ENCODE measurements at places on chromosomes 7 and 10.

DNA sequence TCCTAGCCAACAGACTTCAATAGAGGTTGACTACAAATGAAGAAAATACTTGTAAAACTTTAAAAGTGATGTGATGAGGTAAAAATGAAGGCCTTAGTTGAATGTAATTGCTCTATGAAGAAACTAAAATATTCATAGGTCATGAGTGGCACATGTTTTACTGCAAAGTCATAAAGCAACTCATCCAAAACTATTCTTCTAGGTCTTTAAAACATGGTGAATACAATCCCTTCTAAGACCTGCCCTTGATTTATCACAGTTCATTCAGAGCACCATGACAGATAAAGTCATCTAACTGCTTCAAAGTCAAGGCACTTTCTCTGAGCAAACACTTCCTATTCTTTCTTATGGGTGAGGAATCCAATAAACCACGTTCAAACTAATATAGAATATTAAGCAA is 713.5 kb downstream of the SORCS1 start:
- DNase-seq: no peak

GRCh38 chr10:81219758-81220157 is 655.2 kb upstream of the NRG3 start:
- no peak for DNase-seq

- no peak for DNase-seq
These were observed 442.5 kb downstream of the KCNMA1 start for GRCh38 chr10:77195101-77195500.

DNA sequence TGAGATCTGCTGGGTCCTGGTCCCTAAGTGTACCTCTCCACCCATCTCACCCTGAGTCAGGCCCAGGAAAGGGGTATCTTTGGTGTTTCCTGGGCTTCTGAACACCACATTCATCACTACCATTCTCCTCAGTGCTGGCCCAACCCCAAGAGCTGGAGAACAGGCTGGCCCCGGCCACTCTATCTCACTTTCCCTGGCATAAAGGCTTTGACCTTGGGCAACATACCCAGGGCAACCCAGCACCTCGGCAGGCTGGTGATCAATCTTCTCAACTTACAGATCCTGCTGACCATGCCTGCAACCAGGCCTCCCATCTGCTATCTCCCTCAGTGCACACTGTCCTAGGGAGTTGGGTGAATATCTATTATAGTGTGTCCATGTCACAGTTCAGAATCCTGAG is 2.1 kb downstream of the VSIR start:
- no peak for DNase-seq

DNA sequence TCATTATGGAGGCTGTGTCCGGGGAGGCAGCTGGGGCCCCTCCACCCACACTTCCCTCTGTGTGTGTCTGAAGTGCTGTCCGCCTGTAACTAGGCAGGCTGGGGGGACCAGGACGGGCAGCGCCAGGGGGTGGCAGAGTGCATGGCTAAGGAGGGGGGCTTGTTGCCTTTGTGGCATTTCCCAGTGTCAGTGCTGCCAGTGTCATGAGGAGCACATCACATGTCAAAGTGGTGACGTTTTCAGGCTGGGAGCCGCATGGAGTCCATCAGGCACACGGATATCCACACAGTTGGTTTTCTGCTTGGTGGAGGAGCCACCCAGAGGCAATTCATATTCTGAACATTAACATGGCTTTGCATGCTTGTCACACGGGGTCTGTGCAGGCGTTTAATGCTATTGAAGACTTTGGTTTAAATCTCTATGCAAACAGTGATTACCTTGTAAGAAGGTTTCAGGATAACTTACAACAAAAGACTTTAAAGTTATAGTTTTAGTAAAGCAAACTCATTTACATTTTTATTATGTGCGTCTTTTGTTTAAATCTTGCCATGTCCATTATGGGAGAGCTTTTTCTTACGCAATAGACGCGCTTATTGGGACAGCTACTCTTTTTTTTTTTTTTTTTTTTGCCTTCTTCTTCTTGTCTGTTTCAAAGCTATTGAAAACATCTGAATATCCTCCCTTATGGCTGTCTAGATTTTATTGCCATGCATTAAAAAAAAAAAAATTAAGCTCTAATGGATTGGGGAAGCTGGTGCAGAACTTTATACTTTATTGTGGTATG is 52.9 kb downstream of the C10orf67 start:
- DNase-seq: no peak

DNA sequence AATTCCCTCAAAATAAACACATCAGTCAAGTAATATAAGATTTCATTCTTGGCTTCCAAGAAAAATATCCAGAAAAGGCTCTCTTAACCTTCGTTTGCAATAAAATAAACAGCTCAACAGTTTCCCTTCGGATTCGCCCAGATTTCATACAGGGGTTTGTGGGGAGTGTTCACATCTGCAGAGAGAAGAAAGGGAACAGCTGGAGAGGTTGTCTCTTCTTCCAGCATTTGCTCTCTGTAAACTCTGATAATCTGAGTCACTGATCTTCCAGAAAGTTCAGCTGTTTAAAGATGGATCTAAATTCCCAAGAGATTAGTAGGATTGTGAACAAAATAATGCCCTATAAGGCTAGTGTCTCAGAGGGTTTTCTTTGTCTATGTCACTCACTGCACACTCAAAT is 277.9 kb downstream of the HPSE2 start:
- no peak for DNase-seq

- no peak for DNase-seq
These were observed 52.1 kb downstream of the ADRB1 start for GRCh38 chr10:114095559-114096337.

DNA sequence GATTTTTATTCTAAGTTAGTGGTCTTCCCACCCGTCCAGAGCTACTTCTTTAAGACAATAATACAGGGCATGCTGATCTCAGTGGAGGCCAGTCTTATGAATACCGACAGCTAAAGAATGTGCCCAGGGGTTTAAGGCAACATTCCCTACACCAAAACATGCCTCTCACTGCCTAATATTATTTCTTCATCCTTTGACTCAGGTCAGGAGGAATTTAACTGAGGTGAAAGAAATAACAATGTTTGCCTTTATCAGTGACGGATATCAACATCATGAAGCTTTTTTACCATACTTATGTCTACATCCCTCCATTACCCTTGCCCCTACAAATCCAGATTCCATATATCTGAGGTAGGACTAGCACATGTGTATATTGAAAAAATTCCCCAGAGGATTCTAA is 33.3 kb upstream of the TES start:
- no peak for DNase-seq

DNA sequence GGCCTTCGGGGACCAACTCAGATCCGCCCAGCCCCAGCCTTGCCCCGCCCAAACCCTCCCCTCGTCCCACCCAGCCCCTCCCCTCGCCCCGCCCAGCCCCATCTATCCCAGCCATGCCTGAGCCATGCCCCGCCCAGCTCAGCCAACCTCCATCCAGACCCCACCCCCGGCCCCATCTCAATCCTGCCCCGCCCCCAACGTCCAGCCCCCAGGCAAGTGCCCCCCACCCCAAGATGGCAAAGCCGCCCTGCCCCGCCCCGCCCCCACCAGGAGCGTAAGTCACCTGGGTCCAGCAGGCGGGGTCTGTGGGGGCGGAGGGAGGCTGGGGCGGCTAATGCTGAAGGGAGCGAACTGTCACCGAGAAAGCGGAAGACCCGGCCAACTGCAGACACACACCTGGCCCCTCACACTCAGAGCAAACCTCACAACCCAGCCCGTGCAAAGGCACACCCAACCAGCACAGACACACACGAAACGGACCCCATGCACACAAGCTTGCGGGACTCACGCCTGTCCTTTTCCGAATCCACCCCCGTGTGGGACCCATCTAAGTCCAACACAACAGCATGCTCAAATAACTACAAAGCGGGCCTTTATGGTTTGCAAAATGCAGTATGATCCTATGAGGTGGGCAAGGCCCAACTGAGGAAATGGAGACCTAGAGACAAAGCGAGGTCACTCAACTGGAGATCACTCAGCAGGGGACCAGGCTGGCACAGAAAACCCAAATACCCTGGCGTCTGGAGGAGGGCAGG is 11.5 kb upstream of the OGA start:
- DNase-seq: peak; percentile 71

DNA sequence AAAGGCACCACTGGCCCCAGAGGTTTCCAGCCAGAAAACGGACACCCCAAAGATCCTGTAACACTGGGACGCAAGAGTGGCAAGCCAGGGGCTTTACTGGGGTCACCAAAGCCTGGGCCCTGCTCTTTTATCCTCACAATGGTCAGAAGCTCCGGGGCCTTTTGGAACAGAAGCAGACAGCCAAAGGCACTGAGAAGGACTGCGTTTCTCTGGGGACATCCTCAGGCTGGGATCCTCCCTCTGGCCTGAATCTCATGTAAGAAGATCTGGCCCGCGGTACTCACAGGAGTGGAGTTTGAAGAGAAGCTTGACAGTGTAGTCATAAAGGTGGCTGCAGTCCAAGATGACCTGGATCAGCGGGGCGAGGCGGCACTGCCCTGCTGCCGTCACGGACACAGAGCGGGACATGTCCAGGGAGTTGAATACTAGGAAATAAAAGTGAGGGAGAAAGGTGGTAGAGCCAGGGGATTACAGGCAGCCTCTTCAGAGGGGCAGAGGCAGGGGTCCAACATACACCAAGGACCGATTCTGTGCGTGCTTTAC is 81.4 kb downstream of the SPDYE5 start:
- no peak for DNase-seq

- no peak for DNase-seq
These were observed 492.4 kb downstream of the GRID1 start for GRCh38 chr10:85874208-85874607.

DNA sequence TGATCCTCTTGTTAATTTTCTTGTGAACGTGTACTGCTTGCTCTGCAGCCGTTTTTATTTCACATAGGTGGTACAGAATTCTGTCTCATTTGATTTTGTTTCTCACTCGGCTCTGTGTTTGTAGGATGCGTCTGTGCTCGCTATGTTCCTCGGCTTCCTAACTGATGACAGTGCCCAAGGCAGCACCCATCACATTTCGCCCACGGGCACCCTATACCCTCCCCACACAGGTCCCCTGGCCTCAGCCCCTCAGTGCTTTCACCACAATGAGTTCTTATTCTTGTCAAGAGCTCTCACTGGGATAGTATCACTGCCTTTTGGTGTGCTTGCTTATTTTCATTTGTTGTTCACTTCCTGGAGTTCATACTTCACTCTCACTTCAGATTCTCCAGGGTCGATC is 28.1 kb downstream of the UCMA start:
- no peak for DNase-seq

- DNase-seq: no peak
These were observed 38.9 kb upstream of the XPNPEP1 start for GRCh38 chr10:109962247-109962646.

GRCh38 chr7:44116789-44117666 is 6.3 kb downstream of the POLD2 start:
- no peak for DNase-seq

GRCh38 chr7:55155351-55156117 is 136.7 kb downstream of the EGFR start:
- DNase-seq: no peak

DNA sequence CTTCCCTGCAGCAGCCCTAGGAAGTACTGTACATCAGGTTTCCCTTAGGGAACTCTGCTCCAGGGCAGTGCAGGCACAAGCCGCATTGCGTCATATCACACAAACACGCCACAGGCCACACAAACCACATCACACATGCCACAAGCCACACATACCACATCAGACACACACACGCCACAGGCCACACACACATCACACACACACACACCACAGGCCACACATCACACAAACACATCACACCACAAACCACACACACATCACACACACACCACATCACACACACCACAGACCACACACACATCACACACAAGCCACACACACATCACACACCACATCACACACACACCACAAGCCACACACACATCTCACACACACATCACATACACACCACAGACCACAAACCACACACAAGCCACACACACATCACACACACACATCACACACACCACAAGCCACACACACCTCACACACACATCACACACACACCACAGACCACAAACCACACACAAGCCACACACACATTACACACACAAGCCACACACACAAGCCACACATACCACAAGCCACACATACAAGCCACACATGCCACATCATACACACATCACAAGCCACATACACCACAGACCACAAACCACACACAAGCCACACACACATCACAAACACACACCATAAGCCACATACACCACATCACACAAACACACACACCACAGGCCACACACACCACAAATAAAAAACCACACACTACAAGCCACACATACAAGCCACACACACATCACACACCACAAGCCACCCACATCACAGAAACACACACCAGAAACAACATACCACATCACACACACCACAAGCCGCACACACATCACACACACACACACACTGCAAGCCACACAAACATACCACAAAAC is 53.4 kb downstream of the TMEM209 start:
- DNase-seq: peak; percentile 30

DNA sequence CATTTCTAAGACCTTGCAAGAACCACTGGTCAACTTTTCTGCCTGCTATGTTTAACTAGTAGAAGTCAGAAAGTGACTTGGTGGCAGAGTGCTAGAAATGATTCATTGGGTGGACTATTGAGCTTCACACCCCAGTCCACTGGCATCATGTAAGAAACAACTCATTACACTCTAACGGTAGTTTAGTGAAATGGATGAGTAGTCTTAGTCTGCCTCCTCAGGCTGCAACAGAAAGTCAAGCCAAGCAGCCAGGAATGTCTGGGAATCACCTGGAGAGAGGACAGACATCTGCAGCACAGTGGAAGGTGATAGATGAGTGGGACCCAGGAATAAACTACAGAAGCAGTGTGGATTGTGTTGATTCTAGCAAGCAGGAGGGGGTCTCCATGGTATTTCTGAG is 125.4 kb downstream of the AUTS2 start:
- DNase-seq: no peak

GRCh38 chr10:7988989-7989388 is 65.5 kb upstream of the GATA3 start:
- DNase-seq: no peak

DNA sequence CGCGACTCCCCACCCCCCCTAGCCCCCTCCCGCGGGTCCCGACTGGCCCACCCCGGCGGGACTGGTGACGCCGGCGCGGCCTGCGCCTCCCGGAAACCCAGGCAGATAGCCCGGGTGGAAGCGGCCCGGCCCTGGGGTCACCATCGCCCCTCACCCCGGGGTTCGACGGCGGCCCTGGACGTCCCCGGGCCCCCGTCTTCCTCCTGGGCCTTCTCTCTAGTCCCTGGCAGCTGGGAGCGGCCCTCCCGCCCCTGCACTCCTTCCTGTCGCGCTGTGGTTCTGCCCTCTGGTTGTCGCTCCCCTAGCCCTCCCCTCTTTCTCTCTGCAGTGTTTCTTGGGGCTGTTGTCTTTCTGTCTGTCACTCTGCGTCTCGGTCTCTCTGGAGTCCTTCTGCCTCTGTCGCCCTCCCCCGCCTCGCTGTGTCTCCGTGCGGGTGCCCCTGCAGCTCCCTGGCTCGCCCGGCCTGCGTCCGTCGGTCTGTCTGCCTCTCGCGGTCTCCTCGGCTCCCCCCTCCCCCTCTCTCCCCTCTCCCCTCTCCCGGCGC is 90.5 kb upstream of the PAX2 start:
- DNase-seq: peak; percentile 18
